ENCODE measurements at places on chromosomes 12 and 14.
A peak's percentile ranks its signal among the peaks of the same experiment; 100 is the strongest.

- peak; percentile 98 for DNase-seq
These were observed 23.7 kb downstream of the HEBP1 start for GRCh38 chr12:12976366-12976765.

DNA sequence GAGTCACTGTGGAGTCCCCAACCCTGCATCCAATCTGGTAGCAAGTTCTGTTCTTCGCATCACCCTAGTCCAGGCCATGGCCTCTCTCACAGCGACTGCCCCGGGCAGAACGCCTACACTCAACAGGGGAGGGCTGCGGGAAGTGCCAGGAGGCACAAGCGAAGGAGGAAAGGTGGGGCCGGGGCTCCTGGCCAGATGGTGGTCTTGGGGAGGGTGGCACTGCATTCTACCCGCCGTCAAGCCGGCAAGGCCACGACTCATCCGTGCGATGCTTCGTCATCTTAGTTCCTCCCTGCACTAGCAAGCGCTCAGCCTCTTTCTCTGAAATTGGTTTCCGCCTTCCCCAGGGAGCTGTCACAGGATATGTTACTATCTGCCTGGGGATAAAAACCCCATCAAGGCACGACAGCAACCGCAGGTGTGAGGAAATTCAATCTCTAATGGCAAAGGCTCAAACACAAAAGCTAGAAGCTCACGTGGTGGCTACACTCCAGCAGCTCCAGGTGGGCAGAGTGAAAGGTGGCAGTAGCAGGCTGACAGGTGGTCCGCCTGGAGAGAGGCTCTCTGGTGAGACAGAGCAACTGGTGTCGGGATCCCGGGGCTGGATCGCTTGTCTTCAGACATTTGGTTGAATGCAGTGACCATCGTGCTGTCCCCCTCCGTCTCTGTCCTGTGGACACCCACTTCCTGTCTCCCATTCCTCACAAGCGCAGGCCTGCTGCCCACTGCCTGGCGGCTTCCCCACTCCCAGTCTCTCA is 34.1 kb downstream of the ACADS start:
- no peak for DNase-seq

DNA sequence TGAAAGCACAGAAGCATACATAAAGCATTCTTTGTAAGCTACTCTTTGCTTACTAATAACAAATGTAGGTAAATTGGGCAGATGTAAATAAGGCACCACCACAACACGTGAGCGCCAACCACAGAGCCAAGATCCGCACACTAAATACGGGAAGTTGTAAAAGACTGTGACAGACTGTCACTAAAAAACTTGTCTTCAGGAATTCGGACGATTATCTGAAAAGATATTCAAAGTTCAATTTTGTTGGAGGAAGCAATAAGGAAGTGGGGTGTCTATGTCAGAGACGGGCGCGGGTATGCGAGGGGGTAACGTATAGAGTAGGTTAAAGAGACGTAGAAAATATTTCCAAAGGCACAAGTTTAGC is 1.5 kb upstream of the HSP90B1 start:
- no peak for DNase-seq

- DNase-seq, result no peak
These were observed 284.9 kb downstream of the TMTC2 start for GRCh38 chr12:82971584-82971983.

GRCh38 chr12:132562489-132563021 is 47.8 kb downstream of the LRCOL1 start:
- DNase-seq, result no peak

DNA sequence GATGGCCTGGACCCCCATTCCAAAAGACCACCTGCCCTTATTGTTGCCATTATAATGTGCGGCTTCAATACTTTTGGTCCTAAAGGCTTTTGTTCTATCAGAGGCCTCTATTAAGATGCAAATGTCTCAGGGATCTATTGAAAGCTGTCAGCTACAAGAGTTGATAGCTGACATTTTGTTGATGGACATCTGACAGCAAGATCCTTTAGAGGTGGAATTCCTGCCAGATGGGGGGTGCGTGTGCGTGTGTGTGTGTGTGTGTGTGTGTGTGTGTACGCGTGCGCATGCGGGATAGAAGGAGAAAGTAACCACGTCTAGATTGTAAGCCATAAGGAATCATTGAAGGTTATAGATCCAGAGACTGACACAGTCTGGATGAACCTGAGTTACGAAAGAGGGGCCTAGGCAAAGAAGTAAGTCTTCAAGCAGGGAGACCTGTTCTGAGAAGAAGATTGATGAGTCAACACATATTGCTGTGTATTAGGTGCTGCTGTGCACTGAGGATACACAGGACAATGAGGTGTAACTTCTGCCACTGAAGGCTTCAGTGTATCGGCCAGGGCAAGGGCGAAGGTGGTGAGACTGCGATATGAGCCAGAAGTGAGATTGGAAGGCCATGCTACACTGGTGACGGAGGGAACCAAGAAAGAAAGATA is 89.2 kb downstream of the PRMT8 start:
- no peak for DNase-seq

DNA sequence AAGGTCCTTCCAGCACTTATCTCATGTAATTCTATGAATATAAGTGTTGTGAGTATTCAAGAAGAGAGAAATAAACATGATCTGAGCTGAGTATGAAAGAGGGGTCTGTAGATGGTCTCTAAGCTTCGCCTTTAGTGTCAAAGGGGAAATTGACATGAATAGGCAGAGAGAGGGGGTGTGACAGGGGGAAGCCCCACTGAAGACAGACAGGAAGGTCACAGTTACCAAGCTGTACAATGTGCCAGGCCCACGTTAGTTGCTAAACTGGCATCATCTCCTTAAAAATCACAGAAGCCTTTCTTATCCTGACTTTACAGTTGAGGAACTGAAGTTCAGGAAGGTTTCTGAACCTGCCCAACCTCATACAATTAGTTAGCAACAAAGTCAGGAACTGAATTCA is 7.6 kb downstream of the ARHGEF40 start:
- no peak for DNase-seq

DNA sequence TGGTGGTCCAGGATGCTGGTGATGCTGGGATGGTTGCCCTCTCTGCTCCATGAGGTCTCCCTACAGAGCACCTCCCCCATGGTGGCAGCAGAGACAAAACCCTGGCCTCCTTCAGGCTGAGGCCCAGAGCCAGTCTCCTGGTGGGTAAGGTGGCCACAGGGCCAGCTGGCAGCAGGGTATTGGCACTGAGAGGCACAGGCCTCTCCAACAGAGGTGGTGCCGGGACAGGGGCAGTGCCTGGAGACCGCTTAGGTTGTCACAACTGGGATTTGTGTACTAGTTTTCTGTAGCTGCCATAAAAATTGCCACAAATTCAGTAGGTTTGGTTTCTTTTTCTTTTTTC is 6.1 kb upstream of the MTA1 start:
- no peak for DNase-seq

DNA sequence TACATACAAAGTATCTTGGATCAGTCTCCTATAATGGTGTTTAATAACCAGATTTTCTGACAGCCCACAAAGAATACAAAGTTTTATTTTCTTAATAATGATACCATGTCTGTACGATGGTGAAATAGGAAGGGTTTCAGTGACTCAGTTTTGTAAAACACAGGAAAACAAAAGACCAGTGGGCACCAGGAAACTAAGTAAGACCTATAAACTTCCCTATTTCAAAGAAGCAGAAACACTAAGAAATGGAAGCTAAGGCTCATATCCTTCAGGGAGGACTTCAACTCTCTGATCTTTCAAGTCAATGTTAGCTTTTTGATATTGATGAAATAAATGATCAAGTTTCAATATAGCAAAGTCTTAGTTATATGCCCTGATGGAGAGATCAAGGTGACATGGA is 196.0 kb downstream of the DUSP6 start:
- DNase-seq, result peak; percentile 42

DNA sequence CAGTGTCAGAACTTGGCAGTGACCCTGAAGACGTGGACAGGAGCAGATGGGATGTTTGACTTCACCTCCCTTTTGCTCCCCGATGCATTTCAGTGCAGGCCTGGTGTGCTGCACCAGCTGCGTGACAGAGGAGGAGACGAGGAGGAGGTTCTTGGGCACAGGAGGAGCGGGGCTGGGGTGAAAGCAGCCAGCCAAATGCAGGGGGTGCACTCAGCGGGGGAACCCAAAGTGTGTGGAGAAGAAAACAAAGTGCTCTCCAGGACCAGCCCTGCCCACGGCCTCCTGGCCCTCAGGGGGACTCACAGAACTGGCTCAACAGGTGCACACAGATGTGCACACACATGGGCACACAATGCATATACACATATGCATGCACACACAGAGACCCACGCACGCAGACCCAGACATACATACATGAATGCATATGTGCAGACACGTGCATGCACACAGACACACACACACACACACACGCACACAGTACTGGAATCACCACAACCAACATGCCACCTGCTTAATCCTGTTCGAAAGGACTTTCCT is 91.7 kb upstream of the SFSWAP start:
- DNase-seq, result no peak

GRCh38 chr12:5535541-5535940 is 103.6 kb downstream of the NTF3 start:
- DNase-seq, result no peak

DNA sequence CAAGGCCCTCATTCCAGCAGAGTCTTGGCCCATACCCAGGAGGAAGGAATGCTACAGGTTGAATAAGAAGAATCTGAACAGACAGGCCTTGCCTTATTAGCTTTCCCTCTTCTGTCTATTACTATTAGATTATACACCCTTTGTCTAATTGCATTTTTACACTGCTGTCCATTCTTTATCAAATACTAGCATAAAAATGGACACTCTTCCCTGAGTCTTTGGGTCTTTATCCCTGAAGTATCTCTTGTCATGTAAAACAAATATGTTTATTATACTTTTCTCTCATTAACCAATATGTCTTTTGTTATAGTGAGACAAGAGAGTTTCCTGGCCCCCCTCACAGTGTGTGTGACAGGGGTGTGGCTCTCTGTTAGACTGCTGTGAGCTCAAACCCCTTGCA is 897.4 kb upstream of the SEL1L start:
- DNase-seq, result no peak

- DNase-seq, result peak; percentile 16
These were observed 52.9 kb downstream of the GNS start for GRCh38 chr12:64706306-64706705.

- no peak for DNase-seq
These were observed 2.0 kb downstream of the NFKBIA start for GRCh38 chr14:35402323-35403113.

DNA sequence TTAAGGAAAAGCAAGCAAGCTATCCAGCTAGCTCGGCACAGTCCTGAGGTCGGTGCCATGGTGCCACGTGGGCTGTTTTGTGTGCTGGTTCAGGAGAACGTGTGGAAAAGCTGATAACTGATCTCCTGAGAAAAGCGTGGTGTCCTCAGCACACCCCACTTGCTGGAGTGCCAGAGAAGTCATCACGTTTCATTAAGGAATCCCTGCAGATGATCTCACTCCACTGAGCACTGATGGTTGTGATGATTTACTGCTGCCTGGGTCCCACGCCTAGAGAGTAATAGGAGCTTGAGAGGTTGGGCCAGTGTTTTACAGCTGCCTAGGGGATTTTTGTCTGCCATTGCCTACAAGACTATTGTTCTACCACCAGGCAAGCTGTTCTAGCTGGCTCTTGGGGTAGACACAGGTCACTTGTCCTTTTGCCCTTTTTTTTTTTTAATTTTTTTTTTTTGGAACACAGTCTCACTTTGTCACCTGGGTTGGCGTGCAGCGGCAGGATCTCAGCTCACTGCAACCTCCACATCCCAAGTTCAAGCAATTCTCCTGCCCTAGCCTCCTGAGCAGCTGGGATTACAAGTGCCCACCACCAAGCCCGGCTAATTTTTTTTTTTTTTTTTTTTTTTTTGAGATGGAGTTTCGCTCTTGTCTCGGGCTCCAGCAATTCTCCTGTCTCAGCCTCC is 42.3 kb upstream of the EVL start:
- peak; percentile 83 for DNase-seq

- DNase-seq, result peak; percentile 54
These were observed 84.0 kb downstream of the PTPN21 start for GRCh38 chr14:88470542-88471440.

- DNase-seq, result no peak
These were observed 48.9 kb downstream of the DYRK2 start for GRCh38 chr12:67697443-67697842.

GRCh38 chr12:41123871-41124270 is 64.2 kb upstream of the PDZRN4 start:
- no peak for DNase-seq

DNA sequence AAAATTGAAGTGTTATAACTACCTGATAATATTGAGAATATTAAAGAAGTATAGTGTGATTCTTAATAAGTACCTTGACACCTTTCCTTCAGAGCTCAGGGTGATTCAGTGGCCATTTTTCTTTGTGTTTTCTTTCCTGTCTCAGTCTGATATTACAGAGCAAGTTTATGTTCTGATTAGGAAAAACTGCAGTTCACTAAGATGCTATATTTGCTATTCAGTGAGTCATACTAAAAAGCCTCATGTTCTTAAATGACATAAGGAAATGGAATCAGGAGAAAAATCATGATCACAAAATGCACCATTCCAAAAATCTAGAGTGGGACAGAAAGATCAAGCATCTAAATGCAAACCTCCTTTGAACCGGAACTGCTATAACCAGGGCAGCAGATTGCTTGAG is 390.6 kb upstream of the ATP2B1 start:
- peak; percentile 36 for DNase-seq

- DNase-seq, result peak; percentile 42
These were observed 371.4 kb upstream of the TMTC1 start for GRCh38 chr12:30155001-30155730.

DNA sequence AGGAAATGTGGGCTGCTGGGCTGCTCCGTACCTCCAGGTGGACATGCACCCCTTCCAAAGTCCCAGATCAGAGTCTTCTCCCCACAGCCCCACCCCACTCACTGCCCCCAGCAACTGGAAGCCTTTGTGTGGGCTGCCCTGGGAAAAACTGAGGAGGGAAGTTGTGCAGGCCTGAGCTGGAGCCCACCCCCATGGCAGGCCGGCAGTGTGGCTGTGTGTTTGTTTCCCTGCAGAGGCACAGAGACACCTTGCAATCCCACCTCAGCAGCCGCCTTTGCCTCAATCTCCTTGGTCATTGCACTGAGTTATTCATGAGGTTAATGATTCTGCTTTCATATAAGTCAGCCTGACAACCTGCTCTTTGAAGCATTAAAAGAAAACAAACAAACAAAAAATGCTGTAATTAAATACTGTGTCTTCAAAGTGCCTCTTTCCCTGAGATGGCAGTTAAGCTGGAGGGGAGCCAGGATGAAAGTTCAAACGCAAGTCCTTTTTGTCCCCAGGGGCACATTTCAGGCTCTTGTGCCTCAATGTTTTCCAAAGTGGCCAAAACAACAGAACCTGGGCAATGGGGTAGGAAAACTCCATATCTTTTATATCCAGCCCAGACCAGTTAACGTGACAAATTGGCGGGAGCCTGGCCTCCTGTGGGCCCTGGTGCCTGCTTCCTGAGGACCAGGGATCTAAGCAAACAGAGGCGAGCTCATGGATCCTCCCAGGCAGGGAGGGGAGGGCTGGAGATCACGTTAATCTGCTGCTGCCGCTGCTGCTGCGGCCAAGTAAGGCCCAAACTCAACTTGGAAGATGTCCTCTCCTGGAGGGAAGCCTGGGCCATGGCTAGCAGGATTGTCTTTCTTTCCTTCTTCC is 51.9 kb upstream of the TSPAN11 start:
- DNase-seq, result no peak

DNA sequence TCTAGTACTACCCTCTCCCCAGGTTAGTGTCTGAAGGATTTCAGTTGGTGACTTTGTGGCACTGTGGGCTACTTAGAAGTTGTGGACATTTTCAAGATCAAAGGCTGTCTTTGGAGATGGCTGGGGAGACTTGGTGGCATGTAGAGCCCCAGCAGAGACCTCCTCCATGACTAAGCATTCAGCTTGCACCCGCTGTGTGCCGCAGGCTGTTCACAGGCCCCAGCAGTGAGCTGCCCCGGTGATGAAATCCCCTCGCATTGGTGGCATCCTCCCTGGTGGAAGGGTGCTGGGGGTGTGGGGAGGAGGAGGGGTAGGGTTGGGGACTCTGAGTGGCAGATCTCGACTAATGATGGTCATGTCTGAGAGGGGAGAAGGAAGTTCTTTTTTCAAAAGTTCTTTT is 173.9 kb downstream of the TSPAN9 start:
- no peak for DNase-seq

Measured in iris pigment epithelial cell (primary cell).